ENCODE measurements at places on chromosomes 5 and 9.

DNA sequence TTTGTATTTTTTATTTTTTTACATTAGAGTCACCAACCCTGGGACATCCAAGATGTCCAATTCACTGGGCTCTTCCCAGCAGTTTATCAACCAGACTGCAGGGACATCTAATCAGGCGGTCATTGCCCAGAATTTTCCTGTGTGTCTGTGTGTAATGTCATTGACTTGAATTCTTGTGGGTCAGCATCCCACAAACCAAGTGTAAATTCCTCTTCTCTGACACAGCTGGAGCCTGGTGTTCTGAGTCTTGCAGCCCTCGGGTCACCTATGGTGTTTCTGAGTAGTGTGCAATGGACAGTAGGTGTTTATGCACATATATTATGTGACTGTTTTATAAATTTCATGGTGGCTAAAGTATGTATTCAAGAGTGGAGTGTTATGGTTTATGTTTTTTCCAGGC lies 815.7 kb downstream of the SEMA5A start:
- DNase-seq = peak; percentile 91

- DNase-seq = no peak
Observed at GRCh38 chr9:129281506-129282145, 103.6 kb upstream of the IER5L start.

DNA sequence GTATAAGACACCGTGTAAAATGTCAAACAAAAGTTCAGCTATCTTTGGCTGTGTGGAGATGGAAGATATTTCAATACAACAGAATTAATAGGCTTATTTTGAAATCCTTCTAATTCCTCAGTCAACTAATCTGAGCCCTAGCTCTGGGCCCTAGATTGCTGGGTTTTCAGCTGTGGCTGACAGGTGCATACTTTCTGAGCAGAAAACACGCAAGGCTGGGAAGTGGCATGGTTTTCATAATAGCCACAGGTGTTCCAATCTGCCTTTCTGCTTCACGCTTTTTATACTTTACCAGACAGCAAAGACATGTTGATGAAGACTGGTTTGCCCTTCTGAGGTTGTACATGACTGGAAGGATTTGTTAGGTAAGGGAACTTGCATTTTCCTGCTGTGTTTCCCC lies 20.7 kb upstream of the XPA start:
- DNase-seq = no peak

GRCh38 chr5:151772029-151772845 lies 483 bp downstream of the G3BP1 start:
- peak; percentile 31 for DNase-seq

DNA sequence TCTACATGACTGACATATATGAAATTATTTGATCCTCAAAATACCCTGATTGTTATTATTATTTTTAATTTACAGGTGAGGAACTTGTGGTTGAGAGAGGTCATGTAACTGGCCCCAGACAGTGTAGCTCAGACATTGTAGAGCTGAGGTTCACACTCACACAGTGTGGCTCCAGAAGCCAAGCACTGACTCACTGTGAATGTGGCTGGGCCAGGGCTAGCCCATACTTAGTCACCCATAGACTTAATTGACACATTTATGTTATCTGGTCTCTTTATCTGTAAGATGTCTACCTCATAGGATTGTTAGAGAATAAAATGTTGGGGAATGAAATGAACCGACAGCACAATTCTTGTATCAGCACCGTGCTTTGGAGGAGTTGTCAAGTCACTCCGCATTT lies 24.9 kb upstream of the CCDC112 start:
- peak; percentile 12 for DNase-seq
